ACHN (cell line): ENCODE measurements at places on chromosomes 7 and 10.

- no peak for DNase-seq
Measured at GRCh38 chr10:12876266-12876665, 125.2 kb downstream of the CCDC3 start.

DNA sequence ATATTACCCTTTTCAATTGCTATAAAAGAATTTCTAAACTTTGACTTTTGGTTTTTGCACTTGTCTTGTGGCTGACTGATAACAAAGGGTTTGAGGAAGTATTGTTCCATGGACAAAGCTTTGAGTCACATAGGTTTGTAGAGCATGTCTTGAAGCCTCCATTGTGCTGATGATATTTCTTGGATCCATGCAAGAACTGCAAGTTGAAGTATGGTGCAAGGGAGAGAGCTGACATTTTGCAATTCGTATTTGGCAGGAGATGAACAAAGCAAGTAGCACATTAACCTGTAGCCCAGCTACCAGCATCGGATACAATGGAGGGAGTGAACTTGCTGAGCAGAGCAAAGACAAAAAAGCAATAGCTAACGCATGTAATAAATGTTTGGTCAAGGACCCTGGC, 23.4 kb downstream of the MGAM2 start:
- DNase-seq, result peak; percentile 21

DNA sequence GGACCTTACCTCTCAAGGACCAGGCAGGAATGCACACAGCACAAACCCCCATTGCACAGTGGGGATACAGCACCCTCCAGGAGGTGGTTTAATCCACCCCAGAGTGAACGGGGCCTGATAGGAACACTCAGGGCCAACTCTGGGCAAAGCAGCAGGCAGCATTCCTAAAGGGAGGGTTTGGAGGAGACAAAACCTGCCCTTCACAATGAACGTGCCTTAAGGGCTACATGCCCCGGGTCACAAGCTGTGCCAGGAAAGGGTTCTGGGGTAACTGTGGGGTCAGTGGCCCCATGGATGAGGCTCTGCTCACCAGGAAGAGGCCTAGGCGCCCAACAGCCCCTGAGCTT, 1.1 kb downstream of the GPRIN2 start:
- DNase-seq, result no peak

DNA sequence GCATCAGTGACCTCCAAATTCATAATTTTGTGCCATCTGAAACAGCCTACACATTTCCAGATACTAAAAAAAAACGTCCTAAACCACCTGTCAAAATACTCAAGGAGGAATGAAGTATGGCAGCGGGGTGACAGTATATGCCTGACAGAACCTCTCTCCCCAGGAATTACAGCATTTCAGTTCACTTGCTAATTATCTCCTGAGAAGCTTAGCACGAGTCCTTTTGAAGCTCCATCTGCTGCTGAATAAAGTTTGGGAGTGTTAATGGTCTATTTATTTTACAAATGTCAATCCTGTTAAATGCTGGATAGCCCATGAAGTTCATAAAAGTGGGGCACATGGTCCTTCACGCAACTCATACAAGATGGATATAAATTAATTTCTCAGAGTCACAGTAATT, 29.4 kb upstream of the ANLN start:
- DNase-seq, result no peak

GRCh38 chr7:36490419-36490830, 100.8 kb downstream of the ANLN start:
- no peak for DNase-seq

DNA sequence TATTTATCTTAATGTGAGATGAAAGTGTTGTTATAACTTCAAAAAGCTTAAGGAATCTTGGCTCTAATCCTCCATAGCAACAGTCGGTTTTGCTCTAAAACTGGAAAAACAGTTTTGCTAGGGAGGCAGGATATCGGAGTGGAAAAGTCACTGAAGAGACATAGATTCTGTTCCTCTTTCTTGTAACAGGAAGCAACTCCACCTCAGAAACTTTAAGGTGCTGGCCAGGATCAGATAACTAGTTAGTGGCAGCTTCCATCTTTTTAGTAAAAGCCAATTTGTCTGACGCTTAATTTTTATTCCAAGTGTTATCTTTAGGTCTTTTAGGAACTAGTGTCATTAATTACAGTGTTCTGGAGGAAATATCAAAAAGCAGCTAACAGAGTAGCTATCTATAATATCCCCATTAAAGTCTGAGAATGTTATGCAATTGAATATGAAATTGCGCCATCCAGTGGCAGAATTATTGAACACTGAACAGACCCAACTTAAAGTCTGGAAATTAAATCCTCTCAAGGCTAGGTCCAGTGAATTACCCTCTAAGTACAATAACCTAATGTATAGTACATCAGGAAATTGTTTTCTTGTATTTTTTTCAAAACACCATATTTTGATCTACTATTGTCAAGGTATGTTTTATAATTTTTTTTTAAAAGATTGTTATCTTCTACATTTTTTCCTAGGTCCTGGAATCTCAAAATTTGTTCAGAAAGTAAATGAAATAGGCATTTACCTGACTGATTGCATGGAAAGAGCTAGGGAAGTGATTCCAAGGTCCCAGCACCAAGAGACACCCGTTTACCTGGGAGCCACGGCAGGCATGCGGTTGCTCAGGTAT, 65.9 kb upstream of the CC2D2B start:
- DNase-seq, result peak; percentile 68

DNA sequence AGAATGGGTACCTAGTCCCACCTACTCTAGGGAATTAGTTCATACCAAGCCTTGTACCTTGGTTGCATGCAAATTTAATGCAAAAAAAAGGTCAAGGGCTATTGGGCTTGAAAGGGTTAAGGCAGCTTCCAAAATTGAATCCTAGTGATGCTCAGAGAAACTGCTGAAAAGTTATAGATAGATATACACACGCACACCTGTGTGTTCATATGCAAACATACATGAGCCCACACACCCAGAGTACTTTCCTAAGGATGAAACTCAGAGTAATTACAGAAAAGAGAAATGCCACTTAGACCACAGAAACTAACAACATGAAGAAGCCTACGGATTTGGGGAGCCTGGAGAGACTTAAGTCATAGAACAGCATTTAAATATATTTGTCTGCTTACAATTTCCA, 1.5 kb downstream of the SLC25A13 start:
- no peak for DNase-seq

DNA sequence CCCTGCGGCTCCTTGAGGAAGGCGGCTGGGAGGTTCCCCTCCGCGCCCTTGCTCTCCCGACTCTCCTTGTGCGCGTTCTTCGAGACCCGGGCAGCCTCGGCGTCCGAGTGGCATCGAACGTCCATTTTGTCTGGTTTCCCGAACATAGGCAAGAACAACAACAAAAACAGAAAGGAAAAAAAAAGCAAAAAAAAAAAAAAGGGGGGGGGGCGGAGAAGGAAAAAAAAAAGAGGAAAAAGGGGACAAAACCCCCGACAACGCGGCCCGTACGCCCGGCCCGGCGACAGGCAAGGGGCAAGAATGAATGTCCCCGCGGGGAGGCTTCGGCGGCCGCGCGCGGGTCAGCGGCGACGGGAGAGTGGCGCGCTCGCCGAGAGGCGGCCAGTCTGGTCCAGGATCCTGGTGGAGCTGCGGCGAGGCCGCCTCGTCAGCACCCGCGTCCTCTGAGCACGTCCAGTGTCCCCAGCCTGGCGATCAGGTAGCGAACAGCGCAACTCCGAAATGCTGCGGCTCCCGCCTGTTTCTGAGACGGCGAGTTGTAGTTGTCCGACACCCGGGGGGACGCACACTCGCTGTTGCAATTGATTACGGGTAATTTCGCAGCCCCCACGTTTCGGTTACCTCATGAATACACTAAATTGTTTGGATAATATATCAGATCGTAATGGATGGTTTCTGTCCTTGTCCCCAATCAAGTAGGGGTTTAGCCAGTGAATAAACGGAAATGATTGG, at the start of gene VAX1:
Gene VAX1 (minus strand): TSS at position 360 of the 732 bp plus-strand sequence. CDS start 214 bp downstream, at position 146.
- DNase-seq, result peak; percentile 7

GRCh38 chr10:80493522-80494051, 39.5 kb downstream of the TSPAN14 start:
- DNase-seq, result no peak

- no peak for DNase-seq
Measured at GRCh38 chr7:30048582-30048981, 20.4 kb downstream of the PLEKHA8 start.

- DNase-seq, result peak; percentile 53
Measured at GRCh38 chr7:120949393-120949911, 1.1 kb upstream of the ING3 start.

- DNase-seq, result no peak
Measured at GRCh38 chr10:17241611-17242333, 13.7 kb downstream of the VIM start.

DNA sequence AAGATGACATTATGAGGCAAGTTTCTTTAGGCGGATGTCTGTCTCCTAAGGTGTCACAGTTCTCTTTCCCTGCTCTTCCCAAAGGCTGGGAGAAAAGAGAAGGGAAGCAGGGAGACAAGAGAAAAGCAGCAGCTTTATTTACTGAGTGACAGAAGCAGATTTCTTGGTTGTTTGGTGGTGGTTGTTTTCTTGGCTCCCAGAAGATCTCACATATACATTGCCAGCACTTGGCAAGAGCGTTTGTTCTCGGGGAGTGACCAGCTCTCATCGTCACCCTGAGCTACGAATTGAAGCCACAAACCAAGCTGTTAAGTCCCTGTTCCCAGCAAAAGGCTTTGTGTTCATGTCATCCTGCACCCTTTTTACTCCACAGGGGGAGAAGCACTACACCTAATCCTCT, 11.4 kb downstream of the CDHR3 start:
- DNase-seq, result no peak

DNA sequence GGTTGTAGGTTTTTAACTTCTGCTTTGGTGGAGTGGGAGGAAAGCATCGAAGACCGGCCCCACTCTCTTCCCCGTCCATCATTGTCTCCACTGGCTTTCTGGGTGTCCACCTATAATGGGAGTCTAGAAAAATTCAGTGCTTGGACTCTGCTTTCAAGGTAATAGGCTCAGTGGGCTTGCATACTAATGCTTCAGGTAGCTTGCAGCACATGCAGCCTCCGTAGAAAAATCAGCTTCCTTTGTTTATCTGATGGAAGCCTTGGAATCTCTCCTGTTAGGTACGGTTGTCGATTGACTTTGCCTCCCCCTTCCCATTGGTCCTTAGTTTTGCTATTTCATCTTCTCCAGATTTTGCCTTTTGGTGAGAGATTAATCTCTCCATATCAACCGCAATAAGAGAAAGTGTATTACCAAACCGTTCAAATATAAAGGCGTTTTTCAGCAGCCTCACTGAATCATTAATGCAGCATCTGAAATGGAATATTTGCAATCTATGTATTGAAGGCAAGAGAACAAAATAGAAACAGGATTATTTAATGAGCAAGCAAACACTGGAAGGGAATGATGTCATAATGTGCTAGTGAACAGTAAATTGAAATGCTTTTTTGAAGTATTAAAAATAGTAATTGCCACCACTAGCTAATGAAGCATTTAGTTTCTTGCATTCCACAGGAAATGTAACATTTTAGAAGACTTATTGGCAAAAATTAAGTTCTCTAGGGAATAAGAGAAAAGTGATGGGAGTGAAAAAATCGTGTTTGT, 944 bp downstream of the AVL9 start:
- DNase-seq, result no peak

DNA sequence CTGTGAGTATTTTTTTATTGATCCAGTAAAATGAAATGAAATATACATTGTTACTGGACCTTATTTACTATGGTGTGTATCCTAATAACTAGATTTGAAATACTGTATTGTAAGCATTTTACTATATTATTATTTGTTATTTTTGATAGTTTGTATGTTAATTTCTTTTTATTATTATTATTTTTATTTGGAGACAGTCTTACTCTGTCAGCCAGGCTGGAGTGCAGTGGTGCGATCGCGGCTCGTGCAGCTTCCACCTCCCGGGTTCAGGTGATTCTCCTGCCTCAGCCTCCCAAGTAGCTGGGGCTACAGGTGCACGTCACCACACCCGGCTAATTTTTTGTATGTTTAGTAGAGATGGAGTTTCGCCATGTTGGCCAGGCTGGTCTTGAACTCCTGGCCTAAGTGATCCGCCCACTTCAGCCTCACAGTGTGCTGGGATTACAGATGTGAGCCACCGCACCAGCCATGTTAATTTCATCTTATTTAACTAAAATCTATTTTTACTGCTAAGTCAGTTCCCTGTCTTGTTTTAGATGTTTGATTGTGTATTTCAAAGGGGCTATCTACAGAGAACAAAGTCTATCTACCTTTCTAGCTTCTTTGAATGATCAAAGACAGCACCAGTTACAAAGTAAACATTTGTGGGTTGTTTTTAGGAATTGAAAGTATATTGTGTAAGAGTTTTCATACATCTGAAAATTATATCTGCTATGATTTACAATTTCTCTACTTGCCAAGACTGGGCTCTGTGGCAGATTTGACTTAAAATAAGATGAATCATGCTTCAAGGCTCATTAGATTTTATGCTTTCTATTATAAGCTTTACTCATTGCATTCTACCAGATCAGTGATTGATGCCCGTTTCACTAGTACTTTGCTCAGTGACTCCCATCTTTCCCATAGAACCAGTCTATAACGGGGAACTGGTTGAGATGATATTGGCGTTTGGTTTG, 41.6 kb downstream of the CDC123 start:
- DNase-seq, result peak; percentile 63

GRCh38 chr7:27202018-27202861, 2.3 kb upstream of the HOXA13 start:
- DNase-seq, result no peak

- no peak for DNase-seq
Measured at GRCh38 chr7:111282626-111283025, 191.7 kb downstream of the LRRN3 start.

GRCh38 chr10:75395932-75396630, 5.5 kb downstream of the ZNF503 start:
- DNase-seq, result no peak

GRCh38 chr7:69603937-69604494, 5.7 kb downstream of the AUTS2 start:
- no peak for DNase-seq

DNA sequence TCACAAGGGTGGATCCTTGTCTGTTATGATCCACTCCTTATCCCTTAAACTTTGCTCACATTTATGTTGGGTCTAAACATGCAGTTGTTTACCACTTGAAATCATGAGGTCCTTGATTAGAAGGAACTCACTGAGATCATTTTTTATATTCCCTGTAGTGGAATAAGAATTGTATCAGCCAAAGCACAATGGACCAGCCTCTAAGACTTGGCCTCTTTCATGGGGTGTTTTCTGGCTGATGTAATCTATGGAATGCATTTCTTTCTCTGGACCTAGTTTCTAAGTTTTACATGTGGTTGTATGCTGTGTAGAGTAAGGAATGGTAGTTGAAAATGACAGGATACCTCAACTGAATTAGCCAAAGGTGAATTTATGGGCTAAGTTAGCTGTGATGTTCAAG, 376.6 kb downstream of the SORCS3 start:
- DNase-seq, result no peak

- no peak for DNase-seq
Measured at GRCh38 chr10:111246814-111247452, 170.1 kb downstream of the ADRA2A start.

GRCh38 chr7:130400120-130400572, 19.9 kb downstream of the CPA1 start:
- no peak for DNase-seq

DNA sequence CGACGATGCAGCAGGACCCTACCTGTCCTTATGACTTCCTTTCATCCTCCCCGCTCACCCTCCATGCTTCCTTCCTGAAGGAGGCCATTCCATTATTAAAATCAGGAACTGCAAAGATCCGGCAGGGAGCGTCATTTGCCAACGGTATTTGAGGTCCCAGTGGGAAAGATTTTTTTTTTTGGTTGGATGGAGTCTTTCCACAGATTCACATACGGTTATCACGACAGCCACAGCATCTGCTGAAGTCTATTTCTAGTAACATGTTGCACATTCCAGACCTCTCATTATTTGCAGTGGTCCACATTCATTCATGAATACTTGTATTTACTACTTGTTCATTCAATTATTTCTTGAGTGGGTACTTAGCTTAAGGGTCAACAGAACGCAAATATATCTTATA, 94.7 kb upstream of the LYZL2 start:
- no peak for DNase-seq
